Stimulated activated CD4-positive, alpha-beta T cell treated with anti-CD3 and anti-CD28 coated beads, Interleukin-2, amount 100 ng/mL, for 24 hours (primary cell): ENCODE measurements at places on chromosomes 5 and 9.

- no peak for DNase-seq
Measured at GRCh38 chr5:18745042-18745987, 1111.1 kb downstream of the TAF11L14 start.

GRCh38 chr9:95494416-95495371, 22.1 kb downstream of the PTCH1 start:
- DNase-seq: peak; percentile 85

DNA sequence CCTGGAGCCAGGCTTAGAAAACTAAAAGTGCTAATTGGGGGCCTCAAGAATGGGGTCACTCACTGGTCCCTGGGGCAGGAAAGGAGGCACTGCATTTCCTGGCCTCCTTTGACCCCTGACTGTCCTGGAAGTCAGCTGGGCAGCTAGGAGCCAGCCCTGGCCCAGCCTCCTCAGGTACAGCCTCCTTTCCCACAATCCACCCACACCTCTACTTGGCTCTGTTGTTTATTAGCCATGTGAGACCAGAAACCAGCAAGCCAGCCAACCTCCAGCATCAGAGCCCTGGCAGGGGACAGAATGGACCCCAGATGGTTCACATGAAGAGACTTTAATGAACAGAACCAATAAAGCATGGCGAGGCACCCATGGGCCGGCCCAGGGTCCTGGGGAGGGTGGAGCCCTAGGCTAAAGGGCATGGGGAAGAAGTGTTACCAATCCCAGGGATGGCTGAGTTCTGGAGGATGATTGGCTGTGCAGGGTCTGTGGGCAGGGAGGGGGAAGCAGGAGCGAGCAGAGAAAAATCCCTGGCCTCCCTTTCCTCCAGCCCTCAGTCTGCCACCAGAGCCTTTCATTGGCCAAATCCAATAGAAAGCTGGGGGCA, 55.3 kb upstream of the ANGPTL2 start:
- DNase-seq: no peak

DNA sequence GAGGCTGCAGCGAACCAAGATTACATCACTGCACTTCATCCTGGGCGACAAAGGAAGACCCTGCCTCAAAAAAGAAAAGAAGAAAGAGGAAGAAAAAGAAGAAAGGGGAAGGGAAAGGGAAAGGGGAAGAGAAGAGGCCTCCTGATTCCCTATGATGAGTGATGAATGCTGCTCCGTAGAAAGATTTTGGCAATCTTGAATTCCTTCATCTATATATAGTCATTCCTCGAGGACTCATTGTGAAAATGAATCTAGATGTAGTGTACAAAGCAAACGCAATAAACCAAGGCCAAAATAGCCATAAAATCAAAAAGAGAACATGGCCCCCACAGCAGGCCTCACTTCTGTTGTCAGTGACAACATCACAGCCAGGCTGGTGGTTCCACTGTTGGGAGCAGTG, 218.0 kb downstream of the DCP2 start:
- no peak for DNase-seq

DNA sequence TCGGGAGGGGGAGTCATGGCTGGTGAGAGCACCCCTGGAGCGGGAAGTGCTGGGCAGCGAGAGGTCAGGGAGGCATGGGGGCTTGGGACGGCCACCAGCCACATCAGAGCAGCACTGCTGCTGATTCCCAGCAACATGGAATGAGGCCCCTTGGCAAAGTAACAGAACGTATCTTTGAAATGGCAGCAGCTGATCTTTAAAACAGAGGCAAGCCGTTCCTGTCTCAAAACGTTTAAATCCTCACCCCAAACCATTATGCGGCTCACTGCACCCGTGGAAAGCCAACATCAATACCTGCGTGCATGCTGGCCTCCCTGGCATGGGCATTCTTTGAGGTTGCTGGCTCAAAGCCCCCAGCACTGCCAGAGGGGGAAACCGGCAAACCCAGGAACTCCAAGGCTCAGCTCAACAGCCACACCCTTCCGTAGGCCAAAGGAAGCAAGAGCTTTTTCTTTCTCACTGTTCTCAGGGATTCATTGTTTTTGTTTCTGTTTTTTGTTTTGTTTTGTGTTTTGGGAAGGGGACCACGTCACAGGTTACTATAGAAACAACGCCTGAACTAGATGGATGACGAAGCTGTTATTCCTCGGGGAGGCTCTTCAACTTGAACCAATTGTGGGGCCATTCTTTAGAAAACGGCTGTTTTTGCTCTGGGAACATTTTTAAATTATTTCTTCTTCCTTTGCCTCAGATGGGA, 28.1 kb upstream of the OBP2B start:
- no peak for DNase-seq

- no peak for DNase-seq
Measured at GRCh38 chr9:25936031-25936430, 257.8 kb upstream of the TUSC1 start.

DNA sequence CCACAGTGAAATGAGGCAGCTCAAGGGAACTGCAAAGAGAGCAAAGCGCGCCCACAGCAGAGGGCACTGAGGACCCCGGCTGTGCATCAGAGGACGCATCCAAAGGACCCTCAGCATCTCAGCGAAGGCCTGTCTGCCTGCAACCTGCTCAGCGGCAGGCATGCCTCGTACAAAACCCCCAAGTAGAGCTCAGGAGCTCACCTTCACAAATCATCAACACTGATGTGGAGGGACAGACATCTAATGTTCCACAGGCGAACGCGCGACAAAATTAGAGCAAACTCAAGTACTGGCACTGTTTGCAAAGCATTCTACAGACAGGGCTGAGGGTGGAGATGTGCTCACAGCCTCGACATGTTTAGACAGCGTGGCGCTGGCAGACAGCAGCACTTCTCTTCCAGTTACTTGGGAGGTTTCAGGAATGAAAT, 81.0 kb downstream of the DCP2 start:
- DNase-seq: no peak

- DNase-seq: no peak
Measured at GRCh38 chr9:114906922-114907571, 23.3 kb downstream of the TNFSF8 start.

DNA sequence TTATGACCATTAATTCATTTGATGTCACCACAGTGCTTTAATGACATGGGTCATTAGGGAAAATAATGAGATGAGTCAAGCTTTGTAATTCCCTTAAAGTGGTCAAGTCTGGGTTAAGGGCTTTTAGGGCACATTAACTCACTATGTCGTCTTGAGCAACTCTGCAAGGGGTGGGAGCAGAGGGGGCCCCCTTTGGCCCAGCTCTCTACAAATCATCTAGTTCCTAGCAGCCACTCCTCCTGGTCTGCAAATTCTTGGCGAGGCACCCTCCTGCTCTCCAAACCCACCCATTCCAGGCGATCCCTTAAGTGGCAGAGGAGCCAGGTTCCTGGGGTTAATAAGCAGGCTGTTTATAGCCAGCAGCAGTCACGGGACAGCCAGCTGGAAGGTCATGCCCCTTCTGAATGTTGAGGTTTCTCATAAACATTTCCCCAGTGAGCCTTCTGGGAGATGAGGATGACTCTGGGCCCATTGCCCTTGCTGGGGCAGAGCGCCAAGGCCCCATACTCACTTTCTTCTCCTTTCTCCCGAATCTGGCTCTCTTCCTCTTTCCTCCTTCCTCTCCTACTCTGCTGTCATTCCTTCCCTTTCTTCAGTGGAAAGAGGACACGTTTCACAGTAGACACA, 14.3 kb upstream of the GPX3 start:
- no peak for DNase-seq

- DNase-seq: no peak
Measured at GRCh38 chr5:154194345-154195329, 4.1 kb downstream of the GALNT10 start.

GRCh38 chr5:123098767-123099513, 9.9 kb downstream of the PRDM6 start:
- no peak for DNase-seq

DNA sequence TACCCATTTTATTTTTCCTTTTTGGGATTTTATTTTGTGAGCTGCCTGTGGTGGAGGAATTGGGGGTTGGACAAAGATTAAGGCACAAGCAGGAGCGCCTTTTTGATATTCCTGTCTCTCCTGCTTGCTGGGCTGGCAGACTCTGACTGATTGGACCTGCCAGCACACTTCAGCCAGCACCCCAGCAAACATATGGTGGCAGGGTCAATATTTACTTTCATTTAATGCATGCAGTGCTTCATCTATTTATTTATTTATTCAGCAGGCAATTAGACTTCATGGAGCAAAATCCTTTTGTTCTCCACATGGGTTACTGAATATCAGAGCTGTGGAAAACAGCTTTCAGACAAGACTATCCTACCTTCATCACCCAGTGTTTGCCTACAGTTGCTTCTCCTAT, 48.4 kb upstream of the EPB41L4A start:
- no peak for DNase-seq

DNA sequence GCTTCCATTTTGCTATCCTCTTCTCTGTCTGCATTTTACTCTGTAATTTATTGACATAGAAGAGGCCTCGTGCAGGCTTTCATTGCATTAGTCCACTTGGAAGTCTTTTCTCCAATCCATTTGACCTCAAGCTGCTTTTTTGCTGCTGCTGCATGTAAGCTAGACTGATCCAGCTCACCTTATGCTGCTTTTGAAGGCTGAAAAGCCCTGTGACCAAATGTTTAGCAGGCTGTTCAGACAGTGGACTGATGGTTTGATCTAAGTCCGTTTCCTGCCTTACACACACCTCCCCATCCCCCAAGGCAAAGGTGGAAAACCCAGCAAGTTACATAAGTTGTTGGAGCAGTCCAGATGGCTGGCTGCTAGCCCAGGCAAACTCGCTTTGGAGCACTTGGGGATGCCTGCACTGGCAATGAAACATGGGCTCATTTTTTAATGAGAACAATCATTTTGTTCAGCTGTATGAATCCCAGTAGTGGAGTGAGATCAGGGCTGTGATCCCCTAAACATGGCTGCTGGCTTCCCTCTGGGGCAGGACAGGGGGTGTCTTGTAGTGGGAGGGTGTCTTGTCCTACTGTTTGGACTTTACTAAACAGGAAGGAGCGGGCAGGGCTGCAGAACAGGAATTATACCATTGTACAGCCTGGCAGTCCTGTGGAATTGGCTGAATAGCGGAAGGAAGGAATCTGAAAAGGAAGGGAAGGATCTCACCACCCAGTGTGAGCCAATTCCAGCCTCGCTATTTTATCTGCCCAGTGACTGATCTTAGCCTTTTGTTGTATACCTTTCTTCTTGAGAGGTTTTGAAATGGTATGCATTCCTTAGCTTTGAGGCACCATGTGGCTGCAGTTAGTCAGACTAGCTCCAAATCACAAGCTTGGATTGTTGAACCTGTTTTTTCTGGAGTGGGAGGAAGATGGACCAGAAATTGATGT, 212.0 kb downstream of the ARHGAP26 start:
- no peak for DNase-seq

DNA sequence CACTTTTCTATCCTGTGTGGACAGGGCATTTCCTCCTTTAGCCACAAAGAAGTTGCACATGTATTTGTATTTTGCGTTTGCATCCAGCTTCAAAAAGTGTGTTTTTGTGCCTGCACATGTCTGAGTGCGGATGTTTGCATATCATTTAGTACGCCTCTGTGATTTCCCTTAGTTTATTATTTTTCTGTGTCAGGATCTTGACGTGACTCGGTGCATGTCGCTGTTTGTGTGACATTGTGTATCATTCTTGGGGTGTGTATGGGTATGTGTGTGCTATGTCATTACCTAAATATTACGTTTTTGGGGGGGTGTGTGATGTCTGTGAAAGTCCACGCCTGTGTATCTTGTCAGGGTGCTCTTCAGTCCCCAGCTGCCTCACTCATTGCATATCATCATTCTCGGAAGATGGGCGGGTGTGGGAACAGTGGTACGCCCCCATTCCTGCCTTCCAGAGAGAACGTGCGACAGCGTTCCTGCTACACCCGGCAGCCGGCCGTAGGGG, 416 bp upstream of the PAIP2 start:
- no peak for DNase-seq

- DNase-seq: no peak
Measured at GRCh38 chr5:96506376-96506775, 73.3 kb upstream of the PCSK1 start.

DNA sequence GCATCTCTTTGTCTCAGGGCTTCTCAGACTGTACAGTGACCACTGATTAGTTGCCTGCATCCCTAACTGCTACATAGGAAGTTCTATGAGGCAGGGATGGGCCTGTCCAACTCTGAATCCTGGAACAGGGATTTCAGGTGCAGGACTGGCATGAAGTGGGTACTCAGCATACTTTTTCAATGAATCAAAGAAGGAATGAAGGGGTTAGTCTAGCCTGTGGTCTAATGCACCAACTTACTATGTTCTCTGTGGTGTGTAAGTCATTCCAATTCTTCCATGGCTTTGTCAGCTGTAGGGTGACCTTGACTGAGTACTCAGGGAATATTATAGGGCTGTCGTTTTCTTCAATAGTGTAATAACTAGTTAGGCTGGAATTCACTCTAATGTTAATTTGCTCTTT, 8.3 kb downstream of the COL15A1 start:
- no peak for DNase-seq

DNA sequence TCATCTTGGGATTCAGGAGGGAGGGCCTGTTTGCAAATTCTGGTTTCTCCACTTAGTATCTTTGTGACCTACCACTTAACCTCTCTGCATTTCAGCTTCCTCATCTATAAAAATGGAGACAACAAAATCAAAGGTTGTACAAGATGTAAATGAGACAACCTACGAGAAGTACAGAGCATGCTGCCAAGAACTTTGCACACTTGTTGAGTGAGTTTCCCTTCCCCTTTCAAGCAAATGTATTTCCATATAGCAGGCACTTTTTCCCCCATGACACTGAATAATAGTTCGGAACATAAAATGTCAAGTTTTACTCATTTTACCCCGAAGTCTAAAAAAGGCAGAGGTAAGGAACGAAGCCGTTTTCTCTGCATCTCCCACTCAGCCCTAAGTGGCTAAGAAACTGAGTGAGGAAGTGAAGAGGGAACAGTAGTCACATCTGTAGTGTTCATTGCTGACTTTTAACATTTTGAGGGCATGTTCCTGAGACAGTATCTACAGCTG, 159.0 kb downstream of the TLE1 start:
- no peak for DNase-seq

DNA sequence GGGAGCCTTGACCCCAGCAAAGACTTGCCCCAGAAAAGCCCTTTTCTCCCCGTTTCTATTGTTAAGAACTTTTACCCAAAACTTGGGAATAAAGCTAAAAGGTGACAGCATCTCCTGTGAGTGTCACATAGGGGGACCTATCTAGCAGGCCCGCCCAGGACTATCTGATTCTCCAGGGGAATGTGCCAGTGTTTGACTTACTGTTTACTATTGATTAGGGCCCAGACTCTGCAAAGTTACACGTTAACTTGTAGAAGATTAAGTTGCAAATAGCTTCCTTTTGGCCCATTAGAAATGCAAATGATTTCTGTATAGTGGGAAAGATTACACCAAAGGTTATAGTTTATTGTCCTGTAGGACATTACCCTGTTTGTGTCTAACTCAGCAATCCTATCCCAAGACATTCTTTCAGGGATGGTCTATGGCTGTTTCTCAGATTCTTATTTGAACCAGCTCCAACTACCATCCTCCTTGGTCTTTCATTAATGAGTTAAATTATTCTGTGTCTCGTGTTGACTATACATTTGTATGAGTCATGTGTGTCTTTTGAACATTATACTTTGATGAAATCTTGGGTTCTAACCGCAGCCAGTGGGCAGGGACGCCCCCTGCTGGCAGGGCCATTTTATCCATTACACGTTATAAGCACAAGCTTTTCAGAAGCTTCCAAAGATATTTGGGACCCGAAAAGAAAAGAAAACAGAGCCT, 60.7 kb downstream of the HRH2 start:
- DNase-seq: peak; percentile 82

- DNase-seq: no peak
Measured at GRCh38 chr5:152305525-152305924, 99.6 kb downstream of the NMUR2 start.
